ENCODE measurements at places on chromosomes 11 and 22.

DNA sequence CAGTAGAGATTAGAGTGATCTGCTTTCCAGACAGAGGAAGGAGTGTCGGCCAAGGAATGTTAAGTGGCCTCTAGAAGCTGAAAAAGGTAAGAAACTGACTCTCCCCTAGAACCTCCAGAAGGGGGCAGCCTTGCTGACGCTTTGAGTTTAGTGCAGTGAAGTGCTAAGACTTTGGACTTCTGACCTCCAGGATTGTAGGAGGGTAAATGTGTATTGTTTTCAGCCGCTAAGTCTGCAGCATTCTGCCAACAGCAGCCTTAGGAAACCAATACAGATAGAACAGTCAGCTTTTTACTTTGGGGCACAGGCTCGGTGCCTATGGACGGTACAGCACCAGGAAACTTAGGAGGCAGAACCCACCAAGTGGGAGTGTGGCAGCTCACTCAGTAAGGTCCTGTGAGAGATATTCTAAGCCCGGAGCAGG is 3.6 kb upstream of the TBC1D22A start:
- DNase-seq: no peak

- no peak for DNase-seq
Measured at GRCh38 chr11:104765401-104766095, 132.7 kb downstream of the CASP12 start.

- DNase-seq: peak; percentile 55
Measured at GRCh38 chr22:24803064-24803542, 2.9 kb upstream of the SGSM1 start.

- no peak for DNase-seq
Measured at GRCh38 chr11:109062871-109063270, 359.1 kb upstream of the C11orf87 start.

- no peak for DNase-seq
Measured at GRCh38 chr22:25027043-25027906, 74.8 kb downstream of the KIAA1671 start.

DNA sequence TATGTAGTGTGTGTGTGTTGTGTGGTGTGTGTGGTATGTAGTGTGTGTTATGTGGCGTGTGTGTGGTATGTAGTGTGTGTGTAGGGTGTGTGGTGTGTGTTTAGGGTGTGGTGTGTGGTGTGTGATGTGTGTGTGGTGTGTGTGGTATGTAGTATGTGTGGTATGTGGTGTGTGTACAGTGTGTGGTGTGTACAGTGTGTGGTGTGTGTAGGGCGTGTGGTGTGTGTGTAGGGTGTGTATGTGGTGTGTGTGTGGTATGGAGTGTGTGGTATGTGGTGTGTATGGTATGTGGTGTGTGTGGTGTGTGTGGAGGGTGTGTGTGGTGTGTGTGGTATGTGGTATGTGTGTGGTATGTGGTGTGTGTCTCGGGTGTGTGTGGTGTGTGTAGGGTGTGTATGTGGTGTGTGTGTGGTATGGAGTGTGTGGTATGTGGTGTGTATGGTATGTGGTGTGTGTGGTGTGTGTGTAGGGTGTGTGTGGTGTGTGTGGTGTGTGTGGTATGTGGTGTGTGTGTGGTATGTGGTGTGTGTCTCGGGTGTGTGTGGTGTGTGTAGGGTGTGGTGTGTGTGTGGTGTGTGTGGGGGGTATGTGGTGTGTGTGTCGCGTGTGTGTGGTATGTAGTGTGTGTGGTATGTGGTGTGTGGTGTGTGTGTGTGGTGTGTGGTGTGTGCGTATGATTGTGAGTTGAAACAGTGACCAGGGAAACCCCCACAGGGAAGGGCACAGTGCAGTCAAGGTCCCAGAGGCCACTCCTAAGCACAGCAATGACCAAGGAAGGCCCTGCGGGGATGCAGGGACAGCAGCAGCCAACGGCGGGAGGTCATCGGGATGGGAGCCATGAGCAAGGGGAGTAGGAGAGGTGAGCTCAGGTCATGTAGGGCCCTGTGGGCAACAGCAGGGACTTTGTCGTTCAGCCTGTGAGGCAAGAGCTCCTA is 2.9 kb upstream of the PPP6R2 start:
- DNase-seq: no peak

DNA sequence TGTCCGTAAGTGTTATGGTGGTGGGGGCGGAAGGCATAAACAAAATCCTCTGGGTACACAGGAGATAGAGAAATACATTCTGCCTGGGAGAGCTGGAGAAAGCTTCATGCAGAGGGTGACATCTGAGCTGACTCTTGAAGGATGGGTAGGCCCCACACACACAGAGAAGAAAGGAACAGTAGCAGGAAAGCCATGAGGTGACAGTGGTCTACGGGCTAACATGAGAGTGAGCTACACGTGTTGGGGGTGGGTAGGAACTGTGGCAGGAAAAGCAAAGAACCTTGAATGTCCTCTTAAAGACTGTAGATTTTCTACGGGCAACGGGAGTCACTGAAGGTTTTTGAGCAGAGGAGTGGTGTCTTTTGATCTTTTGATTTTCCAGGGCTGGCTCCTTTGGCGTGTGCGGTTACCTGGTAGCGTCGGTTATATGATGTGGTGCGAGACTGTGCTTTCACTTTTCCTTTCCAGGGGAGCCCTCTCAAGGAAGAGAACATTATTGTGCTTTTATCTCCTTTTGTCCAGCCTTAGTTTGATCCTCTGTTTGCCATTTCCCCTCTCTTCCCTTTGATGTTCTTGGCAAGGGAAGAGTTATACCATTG is 39.7 kb downstream of the ADAMTS8 start:
- no peak for DNase-seq

DNA sequence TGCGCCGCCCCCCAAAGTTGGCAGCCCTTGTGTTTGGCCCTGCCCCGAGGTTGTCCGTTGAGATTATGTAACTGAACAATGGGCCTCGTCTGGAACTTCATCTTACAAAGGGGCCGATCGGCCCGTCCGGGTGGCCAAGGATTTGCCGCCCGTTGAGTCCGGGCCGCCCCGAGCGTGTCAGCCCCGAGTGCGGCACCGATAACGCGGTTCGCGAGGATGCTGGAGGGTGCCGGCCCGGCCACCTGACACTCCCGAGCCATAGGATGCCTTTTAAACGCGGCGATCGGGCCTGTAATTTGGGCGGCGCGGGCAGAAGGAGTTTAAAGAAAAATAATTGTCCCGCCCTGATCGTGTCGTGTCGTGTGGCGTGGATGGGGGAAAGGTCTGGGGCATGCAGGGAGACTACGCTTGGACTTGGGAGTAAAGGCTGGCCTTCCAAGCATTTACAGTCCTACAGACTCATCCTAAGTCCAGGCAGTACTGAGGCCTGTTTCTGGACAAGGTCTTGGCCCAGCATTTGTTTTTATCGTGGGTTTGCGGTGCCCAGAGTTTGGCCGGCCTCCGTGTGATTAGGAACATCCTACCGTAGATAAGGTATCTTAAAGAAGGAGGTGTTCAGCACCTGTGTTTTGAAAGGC is 1.3 kb downstream of the WEE1 start:
- DNase-seq: peak; percentile 17

DNA sequence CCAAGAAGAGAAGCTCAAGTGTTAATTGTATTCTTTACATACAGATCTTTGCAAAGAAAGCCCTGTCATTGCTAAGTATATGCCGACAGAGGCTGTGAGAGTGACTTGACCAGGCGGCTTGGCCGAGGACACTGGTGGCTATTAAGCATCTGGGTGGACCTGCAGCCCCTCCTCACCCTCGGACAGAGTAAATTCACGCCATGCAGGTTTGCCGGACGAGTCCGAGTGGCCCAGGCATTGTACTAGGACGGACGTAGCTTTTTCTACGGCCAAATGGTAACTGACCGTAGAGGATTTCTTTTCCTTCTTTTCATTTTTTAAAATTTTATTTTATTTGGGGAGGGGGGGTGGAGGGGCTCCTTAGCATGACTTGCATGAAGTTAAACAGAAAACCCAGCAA is 47.0 kb downstream of the KCNC1 start:
- no peak for DNase-seq

DNA sequence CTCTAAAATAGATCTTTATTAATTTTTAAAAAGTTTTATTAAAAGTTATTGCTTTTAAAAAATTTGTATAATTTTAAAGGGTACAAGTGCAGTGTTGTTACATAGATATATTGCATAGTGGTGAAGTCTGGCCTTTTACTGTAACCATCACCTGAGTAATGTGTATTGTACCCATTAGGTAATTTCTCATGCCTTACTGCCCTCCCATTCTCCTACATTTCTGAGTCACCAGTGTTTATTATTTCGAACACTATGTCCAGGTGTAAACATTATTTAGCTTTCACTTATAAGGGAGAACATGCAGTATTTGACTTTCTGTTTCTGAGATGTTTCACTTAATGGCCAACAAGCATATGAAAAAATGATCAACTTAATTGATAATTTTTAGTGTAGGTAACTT is 2.3 kb downstream of the OR51G1 start:
- no peak for DNase-seq

DNA sequence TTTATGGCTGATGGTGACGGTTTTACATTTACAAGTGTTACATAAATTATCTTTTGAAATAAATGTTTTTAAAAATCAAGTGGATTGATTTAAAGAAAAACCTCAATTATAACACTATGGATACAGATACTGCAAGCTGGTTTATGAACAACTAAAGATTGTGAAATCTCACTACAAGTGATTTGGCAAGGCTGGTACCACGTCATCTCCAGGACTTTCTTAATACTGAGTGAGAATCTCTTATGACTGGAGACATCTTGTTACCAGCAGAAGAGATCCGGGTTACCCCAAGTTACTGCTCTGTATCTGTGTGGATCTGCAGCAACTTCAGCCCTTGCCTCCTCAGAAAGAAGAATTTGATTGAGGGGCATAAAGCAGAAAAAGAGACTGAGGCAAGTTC is 452.9 kb downstream of the MN1 start:
- DNase-seq: no peak

- DNase-seq: no peak
Measured at GRCh38 chr22:20763630-20764470, 10.1 kb upstream of the SERPIND1 start.

DNA sequence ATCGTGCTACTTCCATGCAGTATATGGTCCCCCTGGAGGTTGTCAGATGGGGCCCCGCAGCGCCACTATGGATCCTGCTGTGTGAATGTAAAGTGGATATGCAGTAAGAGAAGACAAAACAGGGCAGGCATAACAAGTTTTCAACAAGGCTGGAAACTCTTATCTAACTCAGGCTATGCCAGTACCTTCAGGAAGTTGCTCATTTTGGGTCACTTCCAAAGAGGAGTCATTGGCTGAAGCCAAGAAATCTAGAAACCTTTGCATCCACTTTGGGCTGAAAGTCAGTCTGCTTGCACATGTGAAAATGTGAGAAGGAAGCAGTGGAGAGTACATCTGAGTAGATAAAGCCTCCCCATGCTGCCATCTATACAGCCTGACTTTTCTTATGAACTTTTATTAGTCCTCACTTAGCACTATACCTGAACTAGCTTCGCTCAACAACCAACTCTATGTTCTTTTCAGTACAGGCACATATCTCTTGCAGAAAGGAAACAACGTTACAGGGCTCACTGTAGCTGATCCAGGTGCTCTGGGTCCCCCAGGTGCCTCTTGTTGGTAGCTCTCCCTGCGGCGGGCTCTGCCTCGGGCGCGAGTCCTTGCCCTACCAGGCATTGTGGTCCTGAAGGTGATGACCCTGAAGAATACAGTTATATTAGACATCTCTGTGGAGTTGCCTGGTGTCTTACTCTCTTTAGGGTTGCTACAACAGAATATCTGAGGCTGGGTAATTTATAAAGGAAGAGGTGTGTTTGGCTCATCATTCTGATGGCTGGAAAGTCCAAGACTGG is 12.4 kb downstream of the PIWIL3 start:
- no peak for DNase-seq

DNA sequence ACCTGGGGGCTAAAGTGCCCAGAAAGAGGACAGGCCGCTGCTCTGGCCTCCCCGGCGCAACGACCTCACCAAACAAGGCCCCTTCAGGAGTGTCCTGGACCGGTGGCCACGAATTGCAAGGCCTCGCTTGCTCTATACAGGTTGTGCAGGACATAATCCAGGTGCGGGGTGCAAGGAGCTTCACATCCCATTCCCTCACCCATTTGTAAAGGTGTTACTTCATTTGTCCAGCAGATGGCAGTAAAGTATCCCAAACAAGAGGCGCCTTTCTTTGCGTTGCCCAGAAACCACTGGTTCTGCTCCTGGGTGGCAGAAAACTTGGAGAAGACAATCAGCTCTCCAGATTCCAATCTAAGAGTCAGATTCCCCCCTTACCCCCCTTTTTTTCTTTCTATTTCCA is 35.9 kb upstream of the PRDM11 start:
- no peak for DNase-seq

- no peak for DNase-seq
Measured at GRCh38 chr11:128841461-128842072, 25.5 kb downstream of the KCNJ1 start.

DNA sequence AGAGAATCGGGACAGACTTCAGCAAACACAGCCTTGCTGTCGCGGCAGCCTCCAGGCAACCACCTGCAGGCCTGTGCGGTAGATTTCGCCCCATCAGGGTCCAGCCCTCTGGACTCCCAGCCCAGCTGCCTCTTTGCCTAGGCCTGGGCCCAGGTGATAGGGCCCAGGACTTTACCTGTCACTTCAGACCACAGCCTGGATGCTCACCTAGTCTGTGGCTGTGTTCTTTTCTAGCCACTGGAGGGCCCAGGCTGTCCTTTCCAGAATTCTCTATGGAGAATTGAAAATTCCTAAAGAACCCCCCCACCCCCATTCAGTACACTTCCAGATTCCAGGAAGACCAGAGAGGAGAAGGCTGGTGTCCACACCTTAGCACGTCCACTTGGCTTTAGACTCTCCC is 30.6 kb upstream of the RAB1B start:
- no peak for DNase-seq

- no peak for DNase-seq
Measured at GRCh38 chr11:58928691-58929090, 10.6 kb upstream of the GLYATL1 start.

DNA sequence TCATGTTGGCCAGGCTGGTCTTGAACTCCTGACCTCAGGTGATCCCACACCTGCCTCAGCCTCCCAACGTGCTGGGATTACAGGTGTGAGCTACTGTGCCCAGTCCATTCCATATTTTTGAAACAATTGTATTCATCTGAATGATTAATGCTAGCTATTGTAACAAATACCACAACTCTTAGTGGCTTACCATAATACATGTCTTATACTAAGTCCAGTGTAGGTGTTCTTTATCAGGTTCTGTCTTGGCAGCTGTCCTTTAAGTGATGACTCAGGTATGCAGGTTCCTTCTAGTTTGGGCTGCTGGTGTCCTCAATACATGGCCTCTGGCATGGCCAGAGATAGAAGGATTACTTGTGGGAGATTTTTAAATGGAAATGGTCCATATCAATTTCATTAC is 39.0 kb downstream of the UVRAG start:
- no peak for DNase-seq

GRCh38 chr11:122785031-122785541 is 53.2 kb upstream of the CRTAM start:
- no peak for DNase-seq

- no peak for DNase-seq
Measured at GRCh38 chr11:76665172-76665571, 5.4 kb downstream of the LRRC32 start.

DNA sequence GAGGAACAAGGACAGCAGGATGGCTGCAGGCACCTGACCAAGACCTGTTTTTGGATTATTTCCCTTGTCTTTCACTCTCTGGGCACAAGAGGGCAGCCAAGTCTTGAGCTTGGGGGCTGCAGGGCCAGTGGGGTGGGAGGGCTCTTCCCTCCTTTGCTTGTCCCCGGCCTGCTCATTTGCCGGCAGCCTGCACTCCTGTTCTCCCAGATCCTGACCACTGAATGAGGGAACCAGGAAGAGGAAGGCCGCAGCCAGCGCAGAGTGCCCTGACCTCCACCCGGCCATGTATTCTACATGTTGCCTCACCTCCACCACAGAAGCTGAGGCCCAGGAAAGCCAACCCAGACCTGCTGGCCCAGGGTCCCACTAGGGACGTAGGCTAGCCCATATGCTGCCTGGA is 15.5 kb upstream of the NNMT start:
- no peak for DNase-seq

- DNase-seq: peak; percentile 13
Measured at GRCh38 chr22:20021196-20022181, 579 bp downstream of the TANGO2 start.
